Stimulated activated CD4-positive, alpha-beta T cell treated with anti-CD3 and anti-CD28 coated beads, Interleukin-2, amount 100 ng/mL, for 48 hours (primary cell): ENCODE measurements at places on chromosomes 11 and 22.

GRCh38 chr22:45072322-45072903 is 62.6 kb upstream of the PHF21B start:
- peak; percentile 15 for DNase-seq

DNA sequence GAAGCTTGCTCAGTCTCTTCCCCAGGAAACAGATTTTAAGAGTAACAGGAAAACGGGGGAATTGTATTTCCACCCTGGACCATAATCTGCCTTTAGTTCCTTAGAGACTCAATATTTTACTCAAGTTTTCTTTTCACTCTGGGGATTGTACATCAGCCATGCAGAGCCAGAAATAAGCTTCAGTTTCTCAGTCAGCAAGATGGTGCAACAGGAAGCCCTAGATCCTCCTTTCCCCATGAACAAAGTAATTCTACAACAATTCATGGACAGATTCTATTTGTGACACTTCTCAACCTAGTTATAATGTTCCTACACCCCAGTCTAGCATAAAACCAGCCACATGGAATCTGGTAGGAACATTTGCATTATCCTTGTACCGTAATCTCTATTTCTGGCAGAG is 24.7 kb downstream of the OR8B2 start:
- no peak for DNase-seq

DNA sequence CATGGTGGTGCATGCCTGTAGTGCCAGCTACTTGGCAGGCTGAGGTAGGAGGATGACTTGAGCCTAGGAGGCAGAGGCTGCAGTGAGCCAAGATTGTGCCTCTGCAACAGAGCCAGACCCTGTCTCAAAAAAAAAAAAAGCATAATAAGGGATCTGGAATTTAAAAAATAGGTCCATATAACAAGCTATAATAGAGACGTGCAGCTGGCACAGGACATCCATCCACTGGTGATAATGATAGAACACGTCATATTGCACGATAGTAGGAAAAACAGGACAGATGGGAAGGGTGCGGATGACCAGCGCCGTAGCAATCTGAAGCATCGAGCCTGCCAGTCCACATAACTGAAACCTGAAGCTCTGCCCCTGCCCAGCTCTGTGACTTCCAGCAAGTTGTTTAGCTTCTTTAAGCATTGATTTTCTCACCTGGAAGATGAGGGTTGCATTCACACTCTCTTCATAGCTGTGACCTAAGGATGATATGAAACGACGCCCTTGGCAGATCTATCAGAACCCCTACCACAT is 60.3 kb upstream of the PRODH start:
- DNase-seq = no peak

DNA sequence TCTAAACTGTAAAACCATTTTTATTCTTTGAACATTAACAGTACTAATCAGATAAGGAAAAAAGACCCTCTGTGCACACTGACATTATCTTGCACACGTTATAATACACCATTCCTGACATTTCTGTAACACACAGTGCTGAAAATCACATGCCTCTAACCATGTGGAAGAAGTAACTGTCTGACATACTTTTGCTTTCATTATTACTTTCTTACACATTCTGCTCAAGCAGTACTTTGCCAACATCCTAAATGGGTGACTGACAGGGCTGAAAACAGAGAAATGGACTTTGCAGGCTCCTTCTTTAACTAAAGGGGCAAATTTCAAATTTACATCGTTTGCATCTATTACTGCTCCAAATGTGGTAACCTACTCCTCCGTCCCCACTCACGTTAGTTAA is 22.8 kb upstream of the TP53AIP1 start:
- no peak for DNase-seq

- DNase-seq = no peak
Measured at GRCh38 chr22:45008751-45009605, 827 bp downstream of the PHF21B start.

GRCh38 chr11:62273789-62274275 is 3.9 kb downstream of the SCGB2A2 start:
- no peak for DNase-seq

- no peak for DNase-seq
Measured at GRCh38 chr11:104380358-104380757, 216.4 kb upstream of the PDGFD start.

DNA sequence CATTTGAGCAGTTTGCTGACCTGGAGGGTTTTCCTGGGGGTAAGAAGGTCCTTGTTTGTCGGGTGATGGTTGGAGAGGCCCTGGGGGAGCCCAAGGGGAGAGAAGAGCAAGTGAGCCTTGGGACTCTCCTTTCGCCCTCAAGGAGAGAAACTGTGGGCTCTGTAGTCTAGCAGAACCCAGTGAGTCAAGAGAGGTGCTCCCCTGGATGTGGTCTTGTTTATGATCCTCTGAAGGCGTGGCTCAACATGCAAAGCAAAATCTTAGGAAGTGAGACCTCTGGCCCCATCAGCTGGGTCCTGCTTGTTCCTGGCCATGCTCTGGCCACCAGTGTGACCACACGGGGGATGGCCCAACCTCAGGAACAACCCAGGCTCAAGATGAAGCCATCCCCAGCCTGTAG is 66.5 kb upstream of the ALX4 start:
- no peak for DNase-seq

DNA sequence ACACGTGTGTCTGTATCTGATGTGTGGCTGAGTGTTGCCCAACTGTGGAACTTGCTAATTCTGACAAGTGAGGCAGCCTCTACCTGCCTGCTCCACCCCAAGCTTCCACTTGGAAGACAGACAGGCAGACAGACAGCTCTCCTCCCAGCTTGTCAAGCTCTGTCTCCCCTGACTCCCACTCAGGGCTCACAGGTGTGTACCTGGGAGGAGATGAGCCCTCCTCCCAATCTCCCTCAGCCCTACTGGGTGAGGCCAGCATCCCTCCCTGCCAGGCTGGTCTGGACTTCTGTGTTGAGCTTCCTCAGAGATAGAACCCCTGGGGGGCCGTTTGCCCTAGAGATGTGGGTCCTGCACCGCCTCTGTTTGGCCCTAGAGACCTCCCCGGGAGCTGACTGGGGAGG is 1.0 kb upstream of the CHRM1 start:
- DNase-seq = no peak

DNA sequence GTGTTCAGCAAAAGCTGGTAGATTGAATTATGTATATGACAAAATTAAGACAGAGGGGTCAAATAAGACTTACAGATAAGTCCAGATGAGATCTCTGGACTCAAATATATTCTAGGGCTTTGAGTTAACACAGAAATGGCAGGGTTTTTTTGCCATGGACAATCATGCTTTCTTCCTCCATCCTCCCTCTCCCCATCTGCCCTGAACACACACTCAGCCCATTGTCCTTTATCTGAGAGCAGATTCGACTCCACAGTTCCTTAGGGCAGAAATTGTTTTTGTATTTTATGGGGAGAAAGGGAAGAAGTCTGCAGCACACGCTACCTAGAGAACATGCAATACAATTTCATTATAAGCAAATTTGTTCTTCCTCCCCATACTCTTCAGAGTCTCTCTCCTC is 86.8 kb downstream of the SLC1A2 start:
- DNase-seq = no peak

- no peak for DNase-seq
Measured at GRCh38 chr11:28899706-28900105, 791.5 kb downstream of the METTL15 start.

DNA sequence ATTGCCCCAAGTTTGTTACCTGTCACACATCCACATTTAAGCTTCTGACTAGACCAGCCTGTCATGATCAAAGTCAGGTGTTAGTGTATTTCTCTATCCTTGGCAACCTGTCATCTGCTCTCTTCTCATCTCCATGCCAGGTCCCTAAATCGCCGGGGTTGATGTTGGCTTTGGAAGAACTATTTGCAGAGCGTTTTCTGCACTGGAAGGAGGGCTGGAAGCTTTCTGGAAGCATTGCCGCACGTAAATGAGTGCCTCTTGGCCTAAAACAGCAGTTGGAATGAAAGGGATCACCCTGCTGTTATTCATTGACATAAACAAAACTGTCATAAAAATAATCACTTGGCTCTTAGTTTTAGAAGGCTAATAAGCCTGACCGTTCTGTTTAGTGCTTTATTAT is 1.4 kb downstream of the TTC12 start:
- DNase-seq = no peak

- no peak for DNase-seq
Measured at GRCh38 chr11:73077454-73077853, 64.7 kb downstream of the FCHSD2 start.

DNA sequence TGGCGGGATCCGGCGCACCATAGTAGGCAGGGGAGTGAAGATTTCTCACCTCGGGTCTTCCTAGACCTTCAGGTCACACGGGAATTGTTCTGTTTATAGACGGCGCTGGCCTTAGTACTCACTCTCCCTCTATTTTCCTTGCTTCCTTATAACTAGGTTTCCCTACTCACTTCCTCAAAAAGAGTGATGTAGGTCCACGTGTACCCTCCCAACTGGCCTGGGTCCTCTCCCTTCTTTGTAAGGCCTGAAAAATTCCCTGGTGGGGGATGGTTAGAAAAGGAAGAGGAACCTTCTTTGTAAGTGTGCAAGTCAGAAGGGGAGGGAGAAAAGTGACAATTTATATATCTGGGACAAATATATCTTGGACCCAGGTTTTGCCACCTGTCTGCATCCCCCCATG is 2.9 kb upstream of the TMEM9B start:
- DNase-seq = no peak

GRCh38 chr11:112724496-112724790 is 236.8 kb upstream of the NCAM1 start:
- DNase-seq = no peak

- no peak for DNase-seq
Measured at GRCh38 chr22:17954200-17954859, 70.0 kb downstream of the MICAL3 start.

- no peak for DNase-seq
Measured at GRCh38 chr11:35228328-35228725, 89.4 kb downstream of the CD44 start.

DNA sequence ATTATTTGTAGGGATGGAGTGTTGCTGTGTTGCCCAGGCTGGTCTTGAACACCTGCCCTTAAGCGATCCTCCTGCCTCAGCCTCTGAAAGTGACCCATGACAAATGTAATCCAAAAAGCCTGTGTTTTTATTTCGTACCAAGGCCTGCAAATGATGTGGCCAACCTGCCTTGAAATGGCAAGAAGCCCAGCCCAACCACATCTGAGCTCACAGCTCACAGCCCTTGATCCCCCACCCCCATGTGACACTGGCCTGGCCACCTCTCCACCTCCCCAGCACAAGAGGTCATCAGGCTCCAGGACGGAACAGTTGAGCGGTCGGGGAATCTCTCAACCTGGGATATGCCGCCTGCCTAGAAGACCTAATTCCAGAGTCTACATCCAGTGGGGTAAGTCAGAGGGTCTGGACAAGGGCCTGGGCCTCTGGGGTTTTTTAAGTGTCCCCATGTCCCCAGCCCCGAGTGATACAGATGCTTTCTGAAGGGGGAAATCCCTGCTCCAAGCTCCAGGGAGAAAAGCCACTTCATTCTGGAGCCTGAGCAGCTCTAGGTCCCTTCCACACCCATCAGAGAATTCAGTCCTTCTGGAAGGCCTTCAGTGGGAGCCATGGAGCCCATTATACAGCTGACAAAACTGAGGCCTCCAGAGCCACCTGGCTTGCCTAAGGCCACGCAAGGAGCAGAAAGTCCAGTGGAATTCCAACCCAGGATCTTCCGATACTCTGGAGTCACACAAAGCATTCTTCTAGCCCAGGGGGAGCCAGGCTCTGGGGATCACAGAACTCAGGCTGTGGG is 70.7 kb downstream of the MN1 start:
- DNase-seq = no peak

- DNase-seq = no peak
Measured at GRCh38 chr11:107562647-107563208, 2.8 kb downstream of the ALKBH8 start.

GRCh38 chr11:1108246-1108900 is 33.7 kb downstream of the MUC2 start:
- DNase-seq = no peak

- no peak for DNase-seq
Measured at GRCh38 chr22:46569055-46569847, 31.8 kb upstream of the CELSR1 start.

GRCh38 chr11:68714060-68714856 is 29.9 kb downstream of the GAL start:
- DNase-seq = no peak

DNA sequence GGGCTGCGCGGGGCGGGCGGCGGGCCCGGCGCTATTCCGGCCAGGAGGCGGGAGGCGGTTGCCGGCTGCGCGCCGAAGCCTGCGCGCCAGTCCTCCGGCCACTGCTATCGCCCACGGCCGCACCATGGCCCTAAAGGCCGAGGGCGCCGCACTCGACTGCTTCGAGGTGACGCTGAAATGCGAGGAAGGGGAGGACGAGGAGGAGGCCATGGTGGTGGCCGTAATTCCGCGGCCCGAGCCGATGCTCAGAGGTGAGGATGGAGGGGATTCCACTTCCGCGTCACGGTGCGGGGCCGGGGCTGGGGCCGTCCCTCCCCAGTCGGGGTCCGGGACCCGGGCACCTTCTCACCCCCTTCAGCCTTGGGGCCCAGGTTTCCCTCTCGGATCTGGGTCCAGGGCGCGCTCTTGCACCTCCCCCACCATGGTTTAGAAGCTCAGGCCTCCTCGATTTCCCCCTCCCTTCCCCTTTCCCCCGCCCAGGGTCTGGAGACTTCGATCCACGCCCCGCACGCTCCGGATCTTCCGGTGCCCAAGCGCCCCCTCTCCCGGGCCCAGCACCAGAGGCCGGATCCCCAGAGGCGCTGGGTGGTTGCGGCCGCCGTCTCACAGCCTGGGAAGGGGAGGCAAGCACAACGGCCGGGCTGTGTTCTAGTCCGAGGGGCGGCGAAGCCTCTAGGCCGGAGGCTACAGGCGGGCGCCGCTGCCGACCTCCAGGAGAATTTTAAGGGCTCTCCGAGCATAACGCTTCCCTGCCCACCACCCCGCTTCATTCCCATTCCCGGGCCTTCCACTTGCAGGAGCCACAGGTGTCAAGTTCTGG is 517 bp downstream of the SPINDOC start:
- peak; percentile 23 for DNase-seq

- no peak for DNase-seq
Measured at GRCh38 chr22:49948958-49949913, 11.3 kb upstream of the PIM3 start.

- no peak for DNase-seq
Measured at GRCh38 chr11:130102301-130103249, 32.9 kb downstream of the APLP2 start.

DNA sequence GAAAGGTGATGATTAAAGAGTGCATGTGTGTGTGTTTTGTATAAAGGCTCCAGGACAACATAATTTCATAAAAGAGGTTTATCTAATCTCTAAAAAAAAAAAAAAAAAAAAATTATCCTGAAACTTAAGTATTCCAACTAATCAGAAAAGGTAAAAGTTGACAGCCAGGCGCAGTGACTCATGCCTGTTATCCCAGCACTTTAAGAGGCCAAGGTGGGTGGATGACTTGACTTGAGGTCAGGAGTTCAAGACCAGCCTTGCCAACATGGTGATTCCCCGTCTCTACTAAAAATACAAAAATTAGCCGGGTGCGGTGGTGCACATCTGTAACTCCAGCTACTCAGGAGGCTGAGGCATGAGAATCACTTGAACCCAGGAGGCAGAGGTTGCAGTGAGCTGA is 632.7 kb upstream of the CHORDC1 start:
- DNase-seq = no peak

DNA sequence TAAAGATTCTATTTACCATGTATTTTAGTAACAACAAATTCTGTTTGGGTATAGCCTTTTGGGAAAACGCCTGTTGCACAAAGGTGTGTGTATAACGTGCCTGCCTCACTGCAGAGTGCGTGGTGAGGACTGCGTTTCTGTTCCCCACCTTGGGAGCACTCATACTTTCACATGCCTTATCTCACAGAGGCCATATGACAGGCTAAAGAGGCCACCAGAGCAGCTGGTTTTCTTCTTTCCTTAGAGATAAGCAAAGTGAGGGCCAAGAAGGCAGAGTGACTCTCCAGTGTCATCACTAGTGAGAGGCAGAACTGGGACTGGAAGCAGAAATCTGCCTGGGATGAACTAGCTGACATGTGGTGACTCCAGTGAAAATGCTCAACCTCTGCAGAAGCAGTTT is 369.2 kb upstream of the NARS2 start:
- DNase-seq = no peak
